ENCODE measurements at places on chromosomes 13 and 19.

DNA sequence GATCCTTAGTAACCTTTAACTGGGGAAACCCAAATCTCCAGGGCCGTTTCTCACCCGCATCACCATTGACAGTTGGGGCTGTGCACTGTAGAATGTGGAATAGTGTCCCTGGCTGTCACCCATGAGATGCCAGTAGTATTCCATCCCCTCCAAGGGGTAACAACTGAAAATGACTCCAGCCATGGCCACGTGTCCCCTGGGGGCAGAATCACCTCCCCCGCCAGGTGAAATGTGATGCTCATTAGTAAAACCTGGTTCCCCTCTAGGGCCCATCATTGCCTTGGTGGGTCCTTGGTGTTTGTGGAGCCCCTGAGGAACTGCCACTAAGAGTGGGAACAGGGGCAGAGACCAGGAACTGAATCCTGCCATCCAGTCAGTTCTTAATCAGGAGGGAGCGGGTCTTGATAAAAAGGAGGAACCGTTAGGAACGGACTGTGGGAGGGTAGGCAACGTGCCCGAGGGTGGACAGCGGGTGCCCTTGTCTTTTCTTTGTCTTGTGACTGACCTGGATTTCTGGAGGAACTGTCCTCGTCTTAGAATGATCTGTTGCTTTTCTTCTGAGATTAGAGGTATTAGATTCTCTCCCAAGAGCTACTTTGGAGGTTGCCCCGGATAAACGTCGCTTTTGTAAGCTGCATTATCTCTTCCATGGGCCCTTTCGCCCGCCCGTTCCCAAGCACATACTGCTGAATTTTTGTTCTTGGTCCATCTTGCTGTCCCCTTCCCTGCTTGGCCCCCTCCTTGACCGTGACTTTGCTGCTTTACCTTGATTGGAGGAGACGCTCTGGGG, 3.5 kb downstream of the MYO9B start:
- no peak for DNase-seq

GRCh38 chr13:96130818-96131340, 41.0 kb downstream of the HS6ST3 start:
- no peak for DNase-seq

- no peak for DNase-seq
Measured at GRCh38 chr19:55106591-55106990, 10.8 kb downstream of the PPP1R12C start.

GRCh38 chr19:50330365-50331078, 1.3 kb upstream of the KCNC3 start:
- peak; percentile 79 for DNase-seq

DNA sequence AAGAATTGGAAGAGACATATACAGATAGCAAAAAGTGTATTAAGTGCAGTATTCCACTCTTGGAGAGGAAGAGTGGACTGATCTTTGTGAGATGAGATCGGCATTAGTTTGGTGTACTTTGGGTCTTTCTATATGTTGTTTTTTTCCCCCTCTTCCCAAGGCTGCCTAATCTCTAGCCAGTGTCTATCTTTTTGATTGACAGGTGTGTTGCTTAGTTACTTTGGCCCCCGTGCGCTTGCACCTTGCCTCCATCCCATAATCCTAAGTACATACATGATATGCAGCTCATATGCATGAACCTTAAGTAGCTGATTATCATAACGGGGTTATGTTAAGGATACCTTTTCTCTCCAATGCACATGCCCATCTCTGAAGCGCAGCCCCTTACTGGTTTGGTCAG, 4.3 kb upstream of the SLC7A10 start:
- no peak for DNase-seq

DNA sequence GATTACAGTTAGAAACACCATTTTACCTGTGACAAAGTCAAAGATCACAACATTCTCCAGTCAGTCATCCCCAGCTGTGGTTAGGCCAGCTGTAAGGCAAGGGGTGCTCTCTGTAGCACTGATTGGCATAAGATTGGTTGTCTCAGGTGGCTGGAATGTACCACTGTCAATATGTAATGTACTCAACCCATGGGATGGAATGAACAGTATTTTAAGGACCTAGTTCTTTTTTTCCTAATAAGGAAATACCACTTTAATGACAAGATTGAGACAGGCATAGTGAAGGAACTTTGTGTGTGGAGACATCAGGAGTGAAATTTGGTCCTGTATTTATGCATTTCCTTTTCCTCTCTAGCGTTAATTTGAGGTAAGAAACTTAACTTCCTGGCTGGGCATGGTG, 310.7 kb downstream of the ITGBL1 start:
- DNase-seq: no peak

GRCh38 chr19:32337084-32337808, 8.2 kb upstream of the ZNF507 start:
- DNase-seq: no peak

- DNase-seq: no peak
Measured at GRCh38 chr13:27790523-27790922, 1.8 kb upstream of the GSX1 start.

DNA sequence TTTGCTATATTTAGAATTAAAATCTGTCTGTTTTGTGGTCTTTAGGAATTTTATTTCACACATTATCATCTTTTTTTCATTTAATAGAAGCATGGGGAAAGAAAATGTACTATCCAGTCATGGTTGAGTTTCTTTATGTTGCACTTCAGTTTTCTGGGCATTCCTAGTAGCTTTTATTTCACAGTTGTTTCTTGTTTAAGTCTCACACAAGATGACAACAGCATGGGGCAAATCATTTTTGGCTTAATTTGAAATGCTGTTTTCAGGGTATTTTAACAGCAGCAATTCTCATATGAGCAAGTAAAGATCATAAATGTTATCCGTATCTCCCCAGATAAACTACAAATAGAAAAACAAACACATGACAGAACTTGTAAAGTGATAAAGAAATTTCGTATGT, 1600.2 kb downstream of the PCDH9 start:
- no peak for DNase-seq

- DNase-seq: peak; percentile 21
Measured at GRCh38 chr19:6765738-6766356, 1.4 kb downstream of the SH2D3A start.

GRCh38 chr13:91520952-91521351, 122.5 kb downstream of the GPC5 start:
- no peak for DNase-seq

DNA sequence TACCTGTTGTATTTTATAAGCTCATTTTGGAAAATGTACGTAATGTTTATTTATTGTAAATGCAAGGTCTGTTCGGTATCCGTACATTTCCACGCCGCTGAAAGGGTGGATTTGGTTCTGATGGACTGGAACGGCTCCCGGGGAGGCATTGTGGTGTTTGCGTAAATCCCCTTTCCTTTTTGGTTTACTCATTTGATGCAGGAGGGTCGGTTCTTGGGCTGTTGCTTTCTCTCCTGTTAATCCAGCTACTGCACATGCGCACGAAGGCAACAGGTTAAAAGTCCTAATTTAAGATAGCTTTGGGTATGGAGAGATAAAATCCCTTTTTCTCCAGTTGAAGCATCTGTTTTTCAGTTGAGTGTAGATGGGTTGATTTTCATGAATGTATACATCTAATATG, 224.4 kb downstream of the TM9SF2 start:
- DNase-seq: no peak

DNA sequence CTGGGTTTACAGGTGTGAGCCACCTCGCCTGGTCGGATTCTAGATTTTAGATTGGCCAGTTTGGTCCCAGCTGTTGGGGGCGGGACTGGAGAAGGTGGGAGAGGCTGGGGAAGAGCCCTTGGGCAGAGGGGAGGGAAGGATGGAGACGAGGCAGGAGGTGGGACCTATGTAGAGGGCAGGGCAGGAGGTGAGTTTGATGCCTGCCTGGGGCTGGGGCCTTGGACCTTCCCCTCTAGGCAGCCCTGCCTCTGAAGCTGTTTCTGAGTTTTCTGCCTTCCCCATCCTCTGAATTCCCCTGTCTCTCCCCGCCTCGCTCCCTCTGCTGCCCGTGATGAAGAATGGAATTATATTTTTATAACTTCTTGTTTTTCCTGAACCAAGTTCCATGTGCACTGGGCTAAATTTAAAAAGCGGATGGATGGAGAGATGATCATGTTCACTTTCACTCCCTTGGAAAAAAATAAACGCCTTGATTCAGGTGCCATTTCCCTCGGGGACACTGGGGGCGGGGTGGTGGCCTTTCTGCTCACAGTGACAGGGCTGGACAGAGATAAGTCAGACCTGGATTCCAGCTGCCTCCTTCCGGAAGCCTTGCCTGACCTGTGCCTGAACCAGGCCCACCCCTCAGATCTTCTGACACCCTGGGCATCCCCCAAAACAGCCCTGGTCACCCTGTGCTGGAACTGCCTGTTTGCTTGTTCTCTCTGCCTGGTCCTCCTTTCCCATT, 16.5 kb upstream of the TNFAIP8L1 start:
- no peak for DNase-seq

- DNase-seq: no peak
Measured at GRCh38 chr13:49567491-49567890, 17.9 kb downstream of the RCBTB1 start.

DNA sequence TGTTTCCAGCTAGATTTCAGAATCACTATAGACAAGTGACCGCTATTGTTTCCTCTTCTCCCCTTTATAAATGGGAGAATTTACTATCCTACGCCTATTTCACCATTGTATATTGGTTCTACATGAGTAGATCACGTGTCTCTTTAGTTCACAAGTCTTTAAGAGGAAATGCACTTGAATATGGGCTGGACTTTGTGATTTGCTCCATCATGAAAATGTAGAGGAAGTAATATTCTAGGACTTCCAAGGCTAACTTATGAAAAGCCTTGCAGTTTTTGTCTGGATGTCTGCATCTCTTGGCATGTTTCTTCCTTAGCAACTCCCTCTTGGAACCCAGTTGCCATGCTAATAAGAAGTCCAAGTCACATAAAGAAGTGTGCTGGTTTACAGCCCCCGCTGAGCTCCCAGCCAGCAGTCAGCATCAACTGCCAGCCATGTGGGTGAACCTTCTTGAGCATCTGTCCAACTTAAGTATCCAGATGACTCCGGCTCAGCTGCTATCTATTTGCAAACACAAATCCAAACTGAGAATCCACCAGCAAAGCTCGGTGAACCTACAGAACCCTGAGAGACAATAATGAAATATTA, 4.8 kb upstream of the FBXL3 start:
- no peak for DNase-seq

- DNase-seq: no peak
Measured at GRCh38 chr13:72760189-72760588, 21.5 kb downstream of the DIS3 start.

GRCh38 chr13:99796175-99796819, 175.3 kb downstream of the ZIC5 start:
- DNase-seq: no peak

GRCh38 chr19:56211718-56212117, 9.6 kb downstream of the ZSCAN5C start:
- no peak for DNase-seq

DNA sequence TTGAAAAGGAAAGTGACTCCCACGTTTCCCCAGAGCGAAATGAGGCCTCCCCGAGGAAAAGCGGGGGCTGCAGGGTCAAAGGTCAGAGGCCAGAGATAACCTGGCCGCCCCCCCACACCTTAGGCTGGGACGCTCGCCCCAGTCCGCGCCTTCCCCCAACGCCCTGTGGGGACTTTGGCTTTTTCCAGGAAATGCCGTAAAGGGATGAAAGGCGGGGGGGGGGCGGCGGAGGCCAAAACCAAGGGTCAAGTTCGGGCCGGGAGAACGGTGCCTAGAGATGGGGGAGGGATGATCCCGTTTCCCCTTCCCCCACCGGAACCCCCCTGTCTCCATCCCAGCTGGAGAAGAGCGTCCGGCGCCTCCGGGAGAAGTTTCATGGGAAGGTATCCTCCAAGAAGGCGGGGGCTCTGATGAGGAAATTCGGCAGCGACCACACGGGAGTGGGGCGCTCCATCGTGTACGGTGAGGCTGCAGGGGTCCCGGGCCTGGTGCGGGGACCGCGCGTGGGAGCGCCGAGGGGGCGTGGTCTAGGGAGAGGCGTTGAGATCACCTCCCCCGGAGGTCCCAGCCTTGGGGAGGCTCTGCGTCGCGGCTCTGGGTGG, 575 bp downstream of the SHFL start:
- DNase-seq: no peak

- no peak for DNase-seq
Measured at GRCh38 chr19:2756921-2757881, 17.4 kb upstream of the SLC39A3 start.

- DNase-seq: no peak
Measured at GRCh38 chr19:17332677-17333581, 1.7 kb downstream of the ANO8 start.

GRCh38 chr19:49533551-49534488, 6.0 kb downstream of the RCN3 start:
- DNase-seq: peak; percentile 82

DNA sequence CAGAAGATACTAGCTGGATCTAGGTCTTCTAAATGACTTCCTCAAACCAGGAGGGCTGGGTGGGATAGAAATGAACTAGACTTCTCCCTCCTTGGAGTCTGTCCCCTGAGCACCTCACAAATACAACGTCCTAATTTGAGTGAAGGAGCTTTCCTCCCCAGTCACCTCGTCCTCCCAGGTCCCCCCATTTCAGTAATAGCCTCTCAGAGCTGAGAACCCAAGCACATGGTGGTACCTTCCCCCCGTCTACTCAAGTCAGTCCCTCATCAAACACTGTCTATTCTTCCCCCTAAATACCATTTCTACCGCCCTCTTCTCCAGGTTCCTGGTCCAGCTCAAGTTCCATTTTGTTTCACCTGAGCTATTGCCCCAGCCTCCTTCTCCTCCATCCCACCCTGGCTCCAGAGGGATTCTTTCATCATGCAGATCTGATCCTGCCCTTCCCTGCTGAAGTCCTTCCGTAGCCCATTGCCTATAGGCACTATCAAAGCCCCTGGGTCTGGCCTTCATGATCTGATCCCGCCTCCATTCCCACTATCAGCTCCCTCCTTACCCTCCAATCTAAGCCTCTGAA, 5.3 kb upstream of the PRKCG start:
- no peak for DNase-seq
